ENCODE measurements at places on chromosomes 16 and 17. TPM values are rescaled to one million over a fixed set of nuclear protein-coding genes. Genes with fewer than 3 reads are reported as not detected.

GRCh38 chr17:56142781-56143180 lies 10.5 kb upstream of the ANKFN1 start:
- no peak for DNase-seq

PERCC1 gene
- not detected for polyA plus RNA-seq

GRCh38 chr16:81449899-81450608 lies 5.4 kb downstream of the CMIP start:
- no peak for DNase-seq

DNA sequence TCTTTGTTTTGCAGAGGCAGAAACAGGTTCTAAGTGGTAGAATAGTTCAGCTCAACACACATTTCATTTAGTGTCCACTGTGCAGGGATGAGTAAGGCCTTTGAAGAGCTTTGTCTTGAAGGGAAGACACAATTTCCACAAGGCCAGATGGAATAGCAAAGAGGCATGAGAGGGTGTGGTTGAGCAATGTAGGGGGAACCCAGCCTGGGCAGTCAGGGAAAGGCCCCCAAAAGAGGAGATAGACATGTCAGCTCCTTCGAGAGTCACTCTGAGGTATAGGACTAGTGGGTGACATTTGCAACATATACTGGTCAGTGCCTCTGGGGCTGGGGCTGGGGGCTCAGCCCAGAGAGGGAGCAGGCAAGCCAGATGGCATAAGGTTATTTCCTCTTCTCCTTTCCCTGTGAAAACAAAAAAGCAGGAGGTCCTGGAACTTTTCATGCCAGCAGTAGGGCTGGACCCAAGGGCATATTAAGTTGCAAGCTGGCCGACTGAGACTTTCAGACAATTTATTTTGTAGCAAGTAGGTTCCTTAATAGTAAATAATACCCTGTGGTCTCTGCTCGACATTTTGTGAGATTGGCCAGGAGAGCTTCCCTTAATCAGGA lies 7.1 kb downstream of the ALKBH5 start:
- DNase-seq: no peak

DNA sequence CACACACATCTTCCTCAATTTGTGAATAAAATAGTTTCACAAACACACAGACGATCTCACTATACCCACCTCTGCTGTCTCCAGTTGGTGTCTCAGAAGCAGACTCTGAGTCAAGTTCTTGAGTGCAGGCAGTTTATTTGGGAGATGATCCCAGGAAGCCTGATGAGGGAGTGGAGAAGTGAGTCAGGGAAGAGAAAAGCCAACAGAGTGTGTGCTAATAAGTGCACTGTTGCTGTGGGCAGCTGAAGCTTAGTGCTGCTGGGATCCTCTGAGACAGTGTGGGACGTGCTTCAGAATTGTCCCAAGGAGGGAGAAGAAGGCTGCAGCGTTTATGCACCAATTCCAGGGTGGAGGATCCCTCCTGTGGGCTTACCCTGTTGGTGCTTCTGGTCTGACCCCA lies 423.2 kb upstream of the C16orf82 start:
- DNase-seq: no peak

GRCh38 chr17:44928136-44928535 lies 12.8 kb upstream of the GFAP start:
- no peak for DNase-seq
